ENCODE measurements at places on chromosomes 12 and 14. TPM values are rescaled to one million over a fixed set of nuclear protein-coding genes. Genes with fewer than 3 reads are reported as not detected.

Gene TOX4
- total RNA-seq = 40.2 TPM

Gene RHOJ
- 11.2 TPM for total RNA-seq

DNA sequence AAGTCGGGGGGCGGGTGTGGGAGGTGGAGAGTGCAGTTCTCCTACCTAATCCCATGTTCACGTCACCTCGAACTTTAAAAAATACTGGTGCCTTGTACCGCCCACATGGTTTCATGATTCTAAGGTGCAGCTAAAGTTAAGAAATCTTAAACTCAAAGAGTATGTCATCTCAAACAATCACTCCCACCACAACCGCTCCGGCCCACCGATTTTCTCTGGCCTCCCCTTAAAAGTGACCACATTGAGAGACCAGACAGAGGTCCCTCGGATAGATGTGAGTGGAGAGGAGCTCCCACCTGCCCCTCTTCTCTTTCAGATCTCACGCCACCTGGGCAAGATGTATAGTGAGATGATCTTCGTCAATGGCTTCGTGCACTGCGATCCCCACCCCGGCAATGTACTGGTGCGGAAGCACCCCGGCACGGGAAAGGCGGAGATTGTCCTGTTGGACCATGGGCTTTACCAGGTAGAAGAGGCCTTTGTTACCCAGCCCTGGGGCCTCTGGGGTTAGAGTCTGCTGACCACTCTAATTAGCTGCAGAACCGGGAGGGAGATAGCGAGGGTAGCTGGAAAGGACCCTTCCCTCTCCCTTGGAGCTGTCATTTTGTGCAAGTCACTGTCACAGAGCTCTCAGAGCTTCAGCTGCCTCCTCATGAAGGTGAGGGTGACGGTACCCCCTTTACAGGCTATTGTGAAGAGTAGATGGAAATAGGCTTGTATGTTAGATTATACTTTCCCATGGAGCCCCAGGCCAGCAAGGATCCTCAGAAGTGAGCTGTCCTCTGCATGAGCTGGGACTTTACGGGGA is 124.4 kb downstream of the ADCK1 start:
- no peak for DNase-seq

- DNase-seq = no peak
These were observed 86.8 kb upstream of the PARP11 start for GRCh38 chr12:3959799-3960560.

DNA sequence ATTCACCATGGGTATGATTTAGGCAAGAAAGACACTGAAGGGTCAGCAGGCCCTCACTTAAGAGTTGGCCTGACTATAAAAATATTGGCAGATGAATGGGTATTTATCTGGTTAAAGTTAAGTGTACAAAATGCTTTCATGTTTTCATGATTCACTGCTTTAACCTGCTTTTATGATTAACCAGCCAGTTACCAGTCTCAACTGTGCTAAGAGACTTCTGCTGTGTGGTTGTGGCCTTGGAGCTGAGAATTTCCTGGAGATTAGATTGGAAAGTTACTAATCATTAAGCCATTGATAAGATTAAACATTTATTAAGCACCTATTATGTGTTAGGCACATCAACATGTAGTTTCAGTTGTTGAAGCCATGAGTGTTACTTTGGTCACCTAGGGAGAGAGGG is 68.9 kb downstream of the RASSF8 start:
- DNase-seq = no peak
